H54 (cell line): ENCODE measurements at places on chromosomes 13 and 19.
A peak's percentile ranks its signal among the peaks of the same experiment; 100 is the strongest.

GRCh38 chr13:97979051-97979450 is 25.6 kb downstream of the IPO5 start:
- DNase-seq, result no peak

GRCh38 chr13:106562301-106562700 is 5.6 kb downstream of the ARGLU1 start:
- no peak for DNase-seq

GRCh38 chr19:16168465-16169081 is 4.8 kb downstream of the CIB3 start:
- no peak for DNase-seq

DNA sequence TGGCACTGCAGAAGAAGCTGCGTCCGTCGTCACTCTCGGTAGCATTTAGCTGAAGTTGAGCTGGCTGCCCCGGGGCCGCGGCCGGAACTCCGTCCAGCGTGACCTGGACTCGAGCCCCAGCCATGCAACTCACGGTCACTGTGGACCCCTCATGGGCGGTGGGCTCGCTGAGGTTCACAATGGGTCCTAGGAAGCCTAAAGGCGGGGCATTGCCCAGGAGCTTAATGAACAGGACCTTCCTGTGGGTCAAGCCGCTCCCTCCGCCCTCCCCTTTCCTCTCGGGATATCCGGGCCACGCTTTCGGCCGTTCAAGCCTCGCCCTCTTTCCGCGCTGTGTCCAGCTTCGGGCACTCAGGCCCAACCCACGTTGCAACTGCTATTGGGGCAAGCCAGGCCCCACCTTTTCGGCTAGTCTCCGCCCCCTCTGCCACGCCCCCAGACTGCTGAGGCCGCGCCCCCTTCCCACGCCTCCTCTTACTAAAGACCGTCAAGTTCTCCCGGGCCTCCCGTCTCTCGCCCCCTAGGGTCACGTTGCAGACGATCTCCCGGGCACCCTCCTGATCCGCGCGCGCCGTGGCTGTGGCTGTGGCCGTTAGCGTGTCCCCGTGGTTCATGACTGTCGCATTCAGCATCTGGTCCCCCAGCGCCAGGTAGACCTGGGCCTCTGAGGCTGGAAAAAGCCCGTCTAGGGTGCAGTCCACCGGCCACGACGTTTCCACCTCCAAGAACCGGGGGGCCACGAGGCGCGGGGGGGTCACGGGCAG is 1.4 kb upstream of the RAVER1 start:
- DNase-seq, result peak; percentile 94

DNA sequence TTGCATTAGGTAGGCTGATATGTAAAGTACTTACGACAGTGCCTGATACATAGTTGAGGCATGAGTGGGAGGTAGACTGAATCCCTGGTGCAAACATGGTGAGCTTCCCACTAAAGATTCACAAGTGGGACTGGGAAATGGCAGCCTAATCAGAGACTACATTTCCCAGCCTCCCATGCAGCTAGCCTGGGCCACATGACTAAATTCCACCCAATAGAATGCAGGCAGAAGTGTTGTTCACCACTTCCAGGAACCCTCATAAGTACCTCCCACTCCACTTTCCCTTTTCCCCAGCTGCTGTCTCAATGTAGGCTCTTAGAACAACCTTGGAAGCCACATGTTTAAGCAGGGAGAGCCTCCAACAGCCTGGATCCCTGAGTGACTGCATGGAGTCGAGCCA is 104.9 kb downstream of the CACNA1A start:
- peak; percentile 46 for DNase-seq

- no peak for DNase-seq
Measured at GRCh38 chr13:33322543-33322809, 36.9 kb upstream of the STARD13 start.

GRCh38 chr13:33441015-33441414 is 155.5 kb upstream of the STARD13 start:
- no peak for DNase-seq

DNA sequence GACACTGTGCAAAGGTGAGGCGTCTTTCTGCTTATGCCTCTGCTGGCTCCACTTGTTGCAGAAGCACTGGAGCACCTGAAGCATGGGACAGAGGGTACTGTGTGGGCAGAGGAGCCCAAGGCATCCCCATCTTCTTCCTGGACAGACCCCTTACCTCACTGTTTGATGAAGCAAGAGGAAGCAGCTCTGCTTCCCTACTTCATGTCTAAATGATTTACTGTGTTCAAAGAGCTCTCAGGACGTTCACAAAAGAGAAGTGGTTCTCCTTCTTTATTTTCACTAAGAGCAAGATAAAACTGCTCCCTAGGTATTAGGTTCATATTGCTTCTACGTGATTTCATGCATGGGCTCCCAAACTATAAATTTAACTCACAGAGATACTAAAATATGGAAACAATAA is 1635.4 kb upstream of the SLC10A2 start:
- no peak for DNase-seq

- no peak for DNase-seq
Measured at GRCh38 chr13:97483465-97483864, 49.5 kb downstream of the RAP2A start.

DNA sequence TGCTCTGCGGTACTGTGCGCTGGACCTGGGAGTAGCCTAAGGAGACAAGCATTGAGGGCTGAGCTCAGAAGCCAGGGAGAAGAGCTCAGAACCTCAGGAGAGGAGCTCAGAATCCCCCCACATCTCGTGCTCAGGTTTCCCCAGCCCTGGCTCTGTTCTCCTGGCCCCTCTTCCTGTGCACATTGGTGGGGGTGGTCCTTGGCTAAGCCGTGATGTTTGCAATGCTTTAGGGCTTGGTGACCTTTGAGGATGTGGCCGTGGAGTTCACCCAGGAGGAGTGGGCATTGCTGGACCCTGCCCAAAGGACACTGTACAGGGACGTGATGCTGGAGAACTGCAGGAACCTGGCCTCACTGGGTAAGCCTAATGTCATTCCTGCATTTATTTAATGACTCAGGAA is 6.6 kb downstream of the ZNF557 start:
- DNase-seq, result no peak

DNA sequence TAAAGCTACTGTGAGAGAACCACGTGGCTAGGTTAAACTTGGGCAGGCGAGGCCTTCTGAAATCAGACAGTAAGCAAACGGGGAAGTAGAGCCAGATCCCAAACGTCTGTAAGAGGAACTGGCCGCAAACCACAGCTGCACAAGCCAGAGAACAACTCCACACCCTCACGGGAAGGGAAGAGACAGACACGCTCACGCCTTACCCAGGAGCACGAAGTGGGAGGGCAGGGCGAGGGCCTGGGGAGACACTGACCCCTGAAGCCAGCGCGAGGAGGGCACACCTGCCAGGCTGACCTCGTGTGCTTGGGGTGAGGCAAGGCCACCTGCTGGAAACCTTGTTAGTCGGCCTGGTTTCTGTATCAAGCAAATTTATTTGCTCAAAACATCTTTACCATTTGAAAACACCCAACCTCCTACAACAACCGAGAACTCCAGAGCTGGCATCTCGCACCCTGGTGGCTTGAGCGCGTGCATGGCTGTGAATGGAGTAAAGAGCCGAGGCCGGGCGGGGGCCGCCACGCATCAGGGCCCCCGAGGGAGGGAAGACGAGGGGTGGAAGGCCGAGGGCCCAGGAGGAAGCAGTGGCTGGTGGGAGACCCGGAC is 7.3 kb downstream of the POLR2E start:
- no peak for DNase-seq

DNA sequence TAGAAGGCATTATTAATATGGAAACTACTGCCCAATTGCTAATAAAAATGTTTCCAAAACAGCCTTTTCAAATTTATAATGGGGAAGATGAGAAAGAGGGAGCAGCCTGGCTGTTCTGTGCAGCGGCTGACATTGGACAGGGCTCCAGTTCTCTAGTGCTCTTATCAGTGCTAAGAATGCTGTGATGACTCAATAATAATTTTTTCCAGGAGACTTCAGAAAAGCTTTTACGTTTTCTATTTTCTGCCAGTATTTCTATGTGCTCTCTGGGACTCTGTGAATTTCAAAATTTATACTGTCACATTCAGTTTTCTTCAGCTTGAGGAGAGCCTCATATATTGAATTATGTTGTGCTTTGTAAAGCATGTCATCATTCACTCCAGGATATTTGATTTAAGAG is 209.6 kb downstream of the VWA8 start:
- DNase-seq, result no peak

DNA sequence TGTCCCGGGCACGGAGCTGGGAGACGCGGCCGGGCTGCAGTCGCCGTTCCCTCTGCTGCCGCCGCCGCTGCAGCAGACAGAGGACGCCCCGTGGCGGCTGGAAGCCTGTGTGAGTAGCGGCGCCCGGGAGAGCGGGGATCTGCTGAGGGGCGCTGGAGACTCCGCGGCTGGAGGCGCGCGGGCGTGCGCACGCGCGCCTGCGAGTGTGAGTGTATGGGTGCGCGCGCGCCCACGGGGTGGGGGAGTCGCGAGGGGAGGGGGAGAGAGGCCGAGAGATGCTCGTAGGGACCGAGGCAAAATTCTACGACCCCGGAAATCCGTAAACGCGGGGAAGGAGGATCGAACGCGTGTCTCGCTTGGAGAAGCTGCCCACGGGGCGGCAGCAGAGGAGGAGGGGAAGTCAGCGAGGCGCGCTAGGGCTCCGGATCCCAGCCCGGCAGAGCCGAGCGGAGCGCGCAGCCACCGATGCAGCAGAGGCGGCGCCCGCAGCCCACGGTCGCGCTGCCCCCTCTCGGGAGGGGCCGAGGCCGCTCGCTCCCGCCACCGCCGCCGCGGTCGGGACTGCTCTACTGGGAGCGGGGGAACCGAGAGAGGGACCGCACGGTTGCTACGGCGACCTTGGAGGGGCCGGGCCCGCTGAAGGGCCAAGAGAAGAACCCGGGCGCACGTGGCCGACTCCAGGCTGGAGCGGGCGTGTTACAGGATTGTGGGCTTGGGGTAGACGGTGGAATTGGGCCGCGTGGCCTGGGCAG is at the start of gene ENOX1:
ENOX1 (minus strand) TSS at position 207 of the 752 bp plus-strand sequence.
- peak; percentile 27 for DNase-seq

DNA sequence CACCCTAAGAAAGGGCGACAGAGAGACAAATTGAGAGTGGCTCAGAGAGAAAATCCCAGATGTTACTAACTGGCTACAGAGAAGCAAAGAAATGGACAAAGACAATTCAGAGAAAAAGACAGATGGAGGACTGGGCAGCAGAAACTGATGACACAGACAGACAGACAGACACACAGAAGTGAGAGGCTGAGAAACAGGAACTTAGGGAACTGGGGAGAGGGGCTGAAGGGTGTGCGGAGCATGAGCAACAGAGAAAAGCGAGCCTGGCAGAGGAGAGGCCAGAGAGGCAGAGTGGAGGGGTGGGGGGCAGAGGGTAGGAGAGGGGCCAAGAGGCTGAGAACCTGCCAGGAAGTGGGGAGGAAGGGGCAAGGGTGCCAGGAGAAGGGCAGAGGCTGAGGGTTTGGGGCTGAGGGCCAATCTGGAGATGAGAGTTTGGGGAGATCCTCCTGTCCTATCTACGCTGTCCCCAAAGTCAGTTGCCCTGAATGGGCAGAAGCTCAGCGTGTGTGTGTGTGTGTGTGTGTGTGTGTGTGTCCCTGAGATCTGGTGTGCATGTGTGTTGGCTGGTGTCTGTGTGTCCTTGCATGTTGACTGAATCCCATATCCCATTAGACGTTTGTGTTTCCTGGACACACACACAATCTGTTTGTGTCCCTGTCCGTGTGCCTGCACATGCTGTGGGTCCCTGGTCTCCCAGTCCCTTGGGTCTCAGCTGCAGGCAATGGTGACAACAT is 5.6 kb upstream of the ERFL start:
- DNase-seq, result no peak

DNA sequence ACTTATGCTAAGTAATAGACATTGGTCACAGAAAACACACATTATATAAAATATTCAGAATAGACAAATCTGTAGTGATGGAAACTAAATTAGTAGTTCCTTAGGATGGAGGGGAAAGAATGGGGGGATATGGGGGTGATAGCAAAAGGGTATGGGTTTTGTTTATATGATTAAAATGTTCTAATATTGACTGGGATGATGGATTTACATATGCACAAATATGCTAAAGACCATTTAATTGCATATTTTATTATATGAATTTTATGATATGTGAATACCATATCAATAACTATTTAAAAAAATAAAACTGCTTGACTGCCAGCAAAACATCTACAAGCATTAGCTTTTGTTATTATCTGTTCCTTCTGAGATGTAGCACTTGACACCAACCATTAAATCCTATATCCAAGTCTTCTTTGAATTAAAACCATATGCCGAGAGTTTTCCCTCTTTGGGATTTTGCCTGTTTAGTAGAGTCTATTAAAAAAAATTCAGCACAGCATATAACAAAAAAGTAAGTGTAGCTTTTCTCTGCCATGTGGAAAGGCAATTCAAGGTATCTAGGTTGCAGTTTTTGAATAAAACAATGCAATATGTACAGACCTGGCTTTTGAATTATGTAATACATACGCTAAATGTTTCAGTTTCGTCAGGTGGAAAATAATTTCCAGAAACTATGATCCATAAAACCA is 2584.1 kb upstream of the PCDH20 start:
- no peak for DNase-seq

GRCh38 chr19:35408284-35409171 is 37.7 kb downstream of the GPR42 start:
- no peak for DNase-seq

- no peak for DNase-seq
Measured at GRCh38 chr13:111384441-111385182, 64.2 kb downstream of the TEX29 start.

DNA sequence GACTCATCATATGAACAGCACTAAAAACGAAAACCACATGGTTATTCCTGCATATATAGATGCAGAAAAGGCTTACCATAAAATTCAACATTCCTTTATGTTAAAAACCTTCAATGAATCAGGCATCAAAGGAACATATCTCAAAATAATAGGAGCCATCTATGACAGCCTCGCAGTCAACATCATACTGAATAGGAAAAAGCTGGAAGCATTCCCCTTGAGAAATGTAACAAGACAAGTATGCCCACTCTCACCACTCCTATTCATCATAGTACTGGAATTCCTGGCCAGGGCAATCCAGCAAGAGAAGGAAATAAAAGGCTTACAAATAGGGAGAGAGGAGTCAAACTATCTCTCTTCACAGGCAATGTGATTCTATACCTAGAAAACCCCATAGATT is 179.6 kb upstream of the HTR2A start:
- no peak for DNase-seq

DNA sequence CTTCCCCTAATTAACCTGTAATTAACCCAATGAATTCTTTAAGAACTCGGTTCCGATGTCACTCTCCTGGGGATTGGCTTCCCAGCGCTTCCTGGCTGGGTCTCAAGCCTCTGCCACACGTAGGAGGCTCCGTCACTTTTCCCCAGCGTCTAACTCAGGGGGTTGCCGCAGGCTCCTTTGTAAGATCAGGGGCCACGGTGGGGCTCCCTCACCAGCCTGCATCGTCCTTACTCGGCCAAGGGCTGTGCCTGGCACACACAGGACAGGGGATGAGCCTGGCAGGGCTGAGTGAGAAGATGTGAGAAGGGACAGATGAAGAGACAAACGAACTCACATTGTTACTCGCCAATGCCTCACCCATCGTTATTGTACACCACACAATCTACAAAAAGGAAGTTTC is 20.9 kb upstream of the ATP11A start:
- no peak for DNase-seq

- DNase-seq, result no peak
Measured at GRCh38 chr19:52244021-52244420, 25.4 kb upstream of the ZNF766 start.
